ENCODE measurements at places on chromosomes 1 and 21. TPM values are rescaled to one million over a fixed set of nuclear protein-coding genes. Genes with fewer than 3 reads are reported as not detected.
A peak's percentile ranks its signal among the peaks of the same experiment; 100 is the strongest.

The FAM229A gene
- total RNA-seq = 2.6 TPM

The RNF186 gene
- total RNA-seq = not detected

The CFHR1 gene
- total RNA-seq = not detected

The S100A9 gene
- total RNA-seq = 529 TPM

The IL6R gene
- total RNA-seq = 11.2 TPM

The BOLA1 gene
- 16.0 TPM for total RNA-seq

The KRTAP24-1 gene
- not detected for total RNA-seq

The MAP3K7CL gene
- total RNA-seq = 5.4 TPM

The ERVH48-1 gene
- total RNA-seq = not detected

The TRMT13 gene
- 6.9 TPM for total RNA-seq

The ATP1A2 gene
- total RNA-seq = 114 TPM

The AGO4 gene
- 14.6 TPM for total RNA-seq

GRCh38 chr1:170891872-170892271 lies 43.5 kb upstream of the MROH9 start:
- DNase-seq = no peak

GRCh38 chr1:165162671-165163241 lies 193.8 kb downstream of the LMX1A start:
- DNase-seq = no peak

GRCh38 chr1:233668725-233669294 lies 54.9 kb downstream of the KCNK1 start:
- no peak for DNase-seq

DNA sequence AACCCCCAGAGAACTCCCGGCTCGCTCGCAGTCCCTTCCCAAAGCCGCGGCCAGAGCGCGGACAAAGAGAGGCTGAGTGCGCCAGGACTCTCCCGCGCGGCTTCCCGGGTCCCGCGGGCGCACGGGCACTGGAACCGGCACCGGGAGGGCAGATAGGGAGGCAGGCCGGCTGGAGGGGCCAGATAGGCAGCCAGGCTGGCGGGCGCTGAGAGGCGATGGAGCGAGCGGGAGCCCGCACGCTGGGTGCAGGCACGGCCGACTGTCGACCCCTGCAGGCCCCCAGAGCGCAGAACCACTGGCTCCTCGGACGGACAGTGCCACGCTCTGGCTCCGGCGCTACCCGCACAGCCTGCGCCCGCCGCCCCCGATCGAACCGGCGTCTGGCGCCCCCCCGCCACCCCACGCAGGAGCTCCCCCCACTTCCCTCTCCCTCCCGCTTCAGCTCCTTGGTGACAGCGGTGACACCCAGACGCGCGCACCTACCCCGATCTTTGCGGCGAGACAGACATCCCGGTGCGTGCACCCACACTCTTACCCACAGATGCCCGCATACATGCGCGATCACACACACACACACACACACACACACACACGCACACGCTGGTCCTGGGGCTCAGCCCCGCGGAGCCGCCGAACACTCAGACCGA lies 534 bp downstream of the SLC6A9 start:
- DNase-seq = peak; percentile 60

DNA sequence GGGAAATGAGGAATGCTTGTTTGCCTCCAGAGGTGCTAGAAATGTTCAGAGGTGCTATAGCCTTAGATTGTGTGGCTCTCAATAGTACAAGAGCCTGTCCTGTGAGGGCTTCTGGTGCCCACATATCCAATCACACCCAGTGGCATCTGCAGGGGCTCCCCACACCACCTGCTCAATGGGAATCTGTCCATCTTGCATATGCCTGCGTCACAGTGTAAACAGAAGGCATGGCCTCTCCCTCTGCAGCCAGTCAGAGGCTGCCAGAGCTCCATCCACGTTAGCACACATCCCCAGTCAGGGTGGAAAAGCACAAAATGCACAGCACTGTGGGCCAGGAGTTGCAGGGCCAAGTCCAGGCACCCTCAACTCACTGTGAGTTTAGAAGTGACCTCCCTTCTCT lies 113.6 kb upstream of the GRIK3 start:
- DNase-seq = no peak

DNA sequence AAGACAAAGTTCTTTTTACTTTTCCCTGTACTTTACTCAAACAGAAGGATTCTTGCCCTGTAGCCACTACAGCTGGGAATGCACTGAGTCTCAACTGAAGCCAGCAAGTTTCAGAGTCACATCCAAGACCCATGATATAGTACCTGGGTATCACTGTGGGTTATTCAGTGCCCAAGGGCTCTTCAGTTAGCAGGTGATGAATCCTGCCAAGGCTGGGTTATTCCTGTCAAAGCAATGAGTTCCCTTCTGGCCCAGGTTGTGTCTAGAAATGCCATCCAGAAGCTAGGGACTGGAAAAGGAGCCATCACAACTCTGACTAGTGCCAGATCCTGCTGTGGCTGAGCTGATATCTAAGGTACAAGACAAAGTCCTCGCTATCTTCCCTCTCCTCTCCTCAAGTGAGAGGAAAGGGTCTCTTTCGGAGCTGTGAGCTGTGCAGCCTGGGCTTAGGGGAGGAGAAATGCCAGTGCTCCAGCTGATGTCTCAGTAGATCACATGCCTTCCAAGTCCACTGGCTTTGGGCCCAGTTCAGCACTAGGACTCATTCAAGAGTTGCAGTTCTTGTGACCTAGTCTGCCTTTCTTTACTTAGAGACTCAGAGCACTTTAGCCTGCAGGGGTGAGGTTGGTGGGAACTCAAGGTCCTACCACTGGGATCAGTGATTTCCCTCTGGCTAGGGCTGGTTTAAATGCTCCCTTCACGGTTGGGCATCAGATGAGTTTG lies 369.4 kb downstream of the TBX15 start:
- DNase-seq = no peak

DNA sequence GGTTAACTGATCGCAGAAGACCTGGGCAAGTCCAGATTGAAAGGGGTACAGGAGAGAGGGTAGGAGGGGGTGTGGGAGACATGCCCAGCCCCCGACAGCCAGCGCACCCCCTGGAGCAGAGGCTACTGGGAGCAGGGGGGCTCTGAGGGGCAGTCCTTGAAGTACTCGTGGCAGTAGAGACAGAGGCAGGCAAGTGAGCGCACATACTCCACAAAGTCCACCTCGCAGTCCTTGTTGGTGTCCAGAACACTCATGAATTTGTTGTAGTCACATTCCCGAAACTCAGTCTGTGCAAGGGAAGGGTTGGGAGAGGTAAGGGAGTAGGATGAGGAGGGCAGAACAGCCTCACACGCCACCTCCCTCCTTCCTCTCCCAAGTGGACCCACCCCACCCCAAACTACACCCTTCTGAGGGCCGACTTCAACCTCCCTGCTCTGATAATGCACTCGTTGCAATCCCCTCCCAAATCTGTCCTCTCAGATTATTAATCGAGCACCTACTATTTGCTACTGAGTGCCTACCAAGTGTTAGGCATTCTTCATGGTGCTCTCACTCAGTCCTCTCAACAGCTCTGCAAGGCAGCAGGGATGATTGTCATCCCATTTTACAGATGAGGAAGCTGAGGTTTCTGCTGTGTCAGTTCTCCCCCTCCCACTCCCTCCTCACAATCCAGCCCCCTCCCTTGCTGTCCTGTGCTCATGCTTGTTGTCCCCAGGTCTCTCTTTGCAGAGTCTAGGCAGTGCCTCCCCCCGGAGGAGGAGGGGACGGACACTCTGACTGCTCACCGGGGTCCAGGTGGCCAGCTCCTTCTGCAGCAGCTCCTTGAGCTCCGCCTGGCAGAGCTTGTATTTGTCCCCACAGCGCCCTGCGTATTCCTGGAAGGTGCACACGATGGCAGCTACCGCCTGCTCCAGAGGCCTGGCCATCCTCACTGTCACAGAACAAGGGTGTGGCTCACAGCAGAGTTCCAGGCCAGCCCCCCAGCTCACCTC lies 1.2 kb downstream of the S100A3 start:
- DNase-seq = no peak

GRCh38 chr1:53478502-53478818 lies 19.3 kb downstream of the DMRTB1 start:
- no peak for DNase-seq

- no peak for DNase-seq
Observed at GRCh38 chr21:29711236-29711635, 228.6 kb downstream of the GRIK1 start.

DNA sequence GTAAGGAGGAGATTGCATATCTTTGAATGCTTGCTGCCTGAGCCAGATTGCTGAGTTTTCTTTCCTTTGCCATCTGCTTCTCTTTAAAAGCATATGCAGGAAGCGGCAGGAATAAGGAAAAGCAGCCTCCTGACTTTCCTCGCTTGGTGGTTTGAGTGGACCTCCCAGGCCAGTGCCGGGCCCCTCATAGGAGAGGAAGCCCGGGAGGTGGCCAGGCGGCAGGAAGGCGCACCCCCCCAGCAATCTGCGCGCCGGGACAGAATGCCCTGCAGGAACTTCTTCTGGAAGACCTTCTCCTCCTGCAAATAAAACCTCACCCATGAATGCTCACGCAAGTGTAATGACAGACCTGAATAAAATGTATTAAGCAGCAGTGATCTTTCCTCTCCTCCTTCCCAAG lies 1.5 kb downstream of the CORT start:
- DNase-seq = no peak

DNA sequence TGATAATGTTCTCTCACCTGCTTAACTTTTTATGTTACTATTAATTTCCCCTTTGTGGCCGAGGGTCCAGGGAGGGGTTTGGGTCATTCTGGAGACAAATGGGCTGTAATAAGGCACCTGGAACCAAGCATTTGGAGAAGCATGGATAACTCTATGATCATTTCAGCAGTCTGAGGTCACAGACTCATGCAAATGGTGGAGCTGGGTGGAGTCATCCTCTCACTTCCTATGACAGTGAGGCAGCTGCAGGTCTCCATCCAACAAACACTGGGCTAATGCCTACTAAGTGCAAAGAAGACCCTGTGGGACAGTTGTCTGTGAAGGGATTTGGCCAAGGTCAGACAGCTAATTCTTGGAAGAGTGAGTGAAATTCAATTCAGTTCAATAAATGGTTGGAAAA lies 28.8 kb upstream of the CAMTA1 start:
- no peak for DNase-seq

- no peak for DNase-seq
Observed at GRCh38 chr1:117128323-117129079, 7.0 kb upstream of the TRIM45 start.

- DNase-seq = no peak
Observed at GRCh38 chr1:170426596-170426995, 105.4 kb upstream of the GORAB start.

- no peak for DNase-seq
Observed at GRCh38 chr1:207579436-207579799, 65.5 kb upstream of the CR1L start.

DNA sequence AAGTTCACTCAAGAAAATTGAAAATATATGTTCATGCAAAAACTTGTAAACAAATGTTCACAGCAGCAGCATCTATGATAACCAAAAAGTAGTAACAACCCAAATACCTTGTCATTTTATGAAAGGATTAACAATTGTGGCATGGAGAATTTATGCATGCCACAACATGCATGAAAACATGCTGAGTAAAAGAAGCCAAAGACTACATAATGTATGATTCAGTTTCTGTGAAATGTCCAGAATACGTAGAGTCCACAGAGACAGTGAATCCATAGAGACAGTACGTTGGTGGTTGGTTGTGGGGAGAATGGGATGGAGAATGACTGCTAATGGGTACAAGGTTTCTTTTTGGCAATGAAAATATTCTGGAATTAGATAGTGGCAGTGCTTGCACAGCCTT lies 148.7 kb downstream of the MAST2 start:
- no peak for DNase-seq

DNA sequence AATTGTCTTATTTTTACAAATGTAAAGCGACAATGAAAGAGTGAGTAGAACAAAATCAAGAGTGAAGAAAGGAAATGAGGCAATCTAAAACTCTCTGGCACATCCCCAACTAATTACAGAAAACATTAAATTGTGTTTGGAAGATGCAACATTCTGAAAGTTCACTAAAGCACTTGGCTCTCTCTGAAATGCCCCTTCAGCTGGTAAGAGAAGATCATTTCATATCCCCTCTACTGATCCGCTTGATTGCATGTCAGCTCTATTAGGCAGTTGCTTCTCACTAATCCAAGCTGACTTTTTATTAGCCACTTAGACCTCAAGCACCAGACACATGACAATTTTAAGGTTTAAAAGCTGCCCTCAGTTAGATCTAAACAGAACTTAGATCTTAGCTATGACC lies 262.8 kb upstream of the PRMT6 start:
- no peak for DNase-seq

GRCh38 chr1:37741130-37741529 lies 23.8 kb downstream of the EPHA10 start:
- DNase-seq = no peak

DNA sequence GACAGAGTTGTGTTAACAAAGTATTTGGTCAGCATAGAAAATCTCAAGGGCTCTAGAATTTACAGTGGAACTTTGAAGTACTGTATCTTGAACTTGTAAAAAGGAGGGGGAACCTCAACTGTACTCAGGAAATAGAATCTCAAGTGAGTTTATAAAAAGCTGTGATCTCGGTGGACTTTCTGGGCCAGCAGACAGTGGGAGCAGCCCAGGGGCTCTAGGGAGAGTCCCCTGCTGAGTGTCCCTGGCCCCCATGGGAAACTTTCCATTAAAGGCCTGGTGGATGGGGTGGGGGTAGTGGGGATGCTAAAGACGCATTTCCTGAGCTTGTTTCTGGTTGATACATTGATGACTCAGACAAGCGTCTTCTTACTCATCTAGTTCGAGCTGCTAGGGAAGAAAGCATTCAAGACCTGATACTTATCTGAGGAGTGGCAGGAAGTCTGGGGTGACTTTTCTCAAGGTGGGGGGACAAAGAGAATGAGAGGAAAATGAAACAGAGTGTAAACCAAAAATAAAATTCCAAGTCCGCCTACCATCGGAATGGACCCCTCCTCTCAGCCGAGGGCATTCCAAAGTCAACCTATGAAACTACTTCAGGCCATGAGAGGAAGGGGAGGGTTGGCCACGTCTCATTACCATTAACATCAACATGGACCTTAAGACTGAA lies 65.5 kb downstream of the NID1 start:
- no peak for DNase-seq

GRCh38 chr1:66359815-66360214 lies 174.1 kb upstream of the SGIP1 start:
- no peak for DNase-seq

DNA sequence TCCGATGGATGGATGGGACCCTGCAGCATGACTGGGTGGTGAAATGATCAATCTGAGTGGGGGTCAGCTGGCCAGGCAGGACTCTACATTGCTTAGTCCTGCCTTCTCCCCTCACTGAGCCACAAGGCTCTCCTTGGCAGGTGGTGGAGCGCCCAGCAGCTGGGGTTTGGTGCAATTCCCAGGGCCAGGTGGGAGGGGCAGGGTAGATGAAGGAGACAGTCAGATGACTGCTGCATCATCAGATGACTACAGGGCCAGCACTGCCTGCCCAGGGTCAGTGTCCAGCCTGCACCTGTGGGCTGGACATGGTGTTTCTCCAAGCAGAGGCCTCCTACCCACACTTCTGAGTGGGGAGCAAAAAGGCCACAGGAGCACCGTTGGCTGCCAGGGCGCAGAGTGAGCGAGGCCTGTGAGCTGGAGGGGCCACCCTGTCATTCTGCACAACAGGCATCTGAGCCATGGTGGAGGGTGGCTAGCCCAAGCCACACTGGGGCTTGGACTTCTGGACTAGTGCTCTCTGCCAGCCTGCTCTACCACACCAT lies 103.9 kb upstream of the EDN2 start:
- DNase-seq = no peak
